Cardiac septum (tissue), 1 donor: ENCODE measurements at places on chromosomes 1 and 21. TPM values are rescaled to one million over a fixed set of nuclear protein-coding genes. Genes with fewer than 3 reads are reported as not detected.

- no peak for DNase-seq
These were observed 13.4 kb upstream of the HMCN1 start for GRCh38 chr1:185720633-185721272.

DNA sequence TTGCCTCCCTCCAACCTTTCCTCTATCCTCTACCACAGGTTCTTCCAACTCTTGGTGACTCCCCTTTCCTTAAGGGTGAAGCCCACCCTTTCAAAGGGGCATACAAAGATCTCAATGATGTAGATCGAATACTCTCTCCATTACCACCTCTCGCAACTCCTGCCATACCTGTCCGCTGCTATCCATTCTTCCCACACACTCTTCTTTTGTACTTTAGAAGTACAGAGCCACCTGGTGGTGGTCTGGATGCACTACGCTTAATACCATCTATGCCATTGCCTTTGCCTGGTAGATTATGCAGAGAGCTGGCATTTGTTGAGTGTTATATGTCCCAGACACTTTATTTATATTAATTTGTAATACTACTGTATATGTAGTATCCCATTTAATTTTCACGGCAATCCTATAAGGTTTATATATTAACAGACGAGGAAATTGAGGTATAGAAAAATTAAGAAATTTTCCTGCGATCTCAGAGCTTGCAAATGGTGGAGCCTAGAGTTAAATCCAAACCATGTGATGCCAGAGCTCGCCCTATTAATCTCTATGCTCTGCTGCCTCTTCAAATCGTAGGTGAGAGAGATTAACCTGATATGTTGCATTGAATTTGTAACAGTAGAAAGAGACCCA lies 22.9 kb downstream of the TSHB start:
- no peak for DNase-seq

DNA sequence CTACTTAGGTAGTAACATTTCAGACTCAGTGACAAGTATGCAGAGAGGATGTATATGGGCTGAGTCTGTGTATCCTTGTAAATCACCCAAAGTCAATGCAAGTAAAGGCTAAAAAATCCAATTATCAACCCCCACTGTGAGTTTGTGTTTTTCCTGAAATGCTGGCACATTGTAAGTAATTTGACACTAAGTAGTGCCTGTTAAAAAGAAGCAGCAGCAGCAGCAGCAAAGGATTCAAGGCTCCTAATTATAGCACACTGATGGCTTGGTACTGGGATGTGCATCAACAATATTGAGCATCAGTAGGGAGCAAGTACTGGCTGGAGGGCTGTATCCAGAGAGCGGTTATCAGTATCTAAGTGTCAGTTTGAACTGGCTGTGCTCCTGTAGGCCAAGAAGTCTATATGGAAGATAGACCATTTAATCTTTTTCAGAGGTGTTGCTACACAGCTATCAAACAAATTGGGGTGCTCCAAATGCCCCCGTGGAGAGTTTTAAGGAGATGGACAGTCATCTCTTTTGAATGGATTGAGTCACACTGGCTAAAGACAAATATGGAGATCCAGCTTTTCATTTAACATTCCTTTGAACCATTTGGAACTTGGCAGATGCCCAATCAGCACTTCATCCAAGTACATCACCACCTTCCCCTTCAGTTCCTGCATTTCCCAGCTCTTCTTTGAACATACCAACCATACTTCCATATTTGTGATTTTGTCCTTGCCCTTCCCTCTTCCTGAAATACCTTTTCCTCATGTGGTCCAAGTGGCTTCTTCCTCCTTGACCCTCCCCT lies 241.2 kb upstream of the ST6GALNAC5 start:
- DNase-seq = no peak

DNA sequence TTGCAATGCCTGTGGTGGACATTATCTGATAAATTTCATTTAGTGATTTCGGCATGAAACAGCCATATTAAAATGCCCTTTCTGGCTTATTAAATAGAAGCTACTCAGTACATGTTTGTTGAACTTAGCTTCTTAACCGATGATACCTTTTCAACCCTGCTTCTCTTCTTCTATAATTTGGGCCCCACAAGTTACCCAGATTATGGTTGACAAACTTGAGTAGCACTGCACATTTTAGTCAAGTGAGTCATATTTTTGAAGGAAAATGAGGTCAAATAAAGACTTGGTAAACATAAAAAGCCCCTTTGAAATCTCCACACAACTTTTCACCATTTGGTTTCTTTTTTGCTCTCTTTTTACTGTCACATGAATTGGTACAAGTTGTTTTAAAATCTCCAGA lies 33.8 kb downstream of the GIPC2 start:
- no peak for DNase-seq

DNA sequence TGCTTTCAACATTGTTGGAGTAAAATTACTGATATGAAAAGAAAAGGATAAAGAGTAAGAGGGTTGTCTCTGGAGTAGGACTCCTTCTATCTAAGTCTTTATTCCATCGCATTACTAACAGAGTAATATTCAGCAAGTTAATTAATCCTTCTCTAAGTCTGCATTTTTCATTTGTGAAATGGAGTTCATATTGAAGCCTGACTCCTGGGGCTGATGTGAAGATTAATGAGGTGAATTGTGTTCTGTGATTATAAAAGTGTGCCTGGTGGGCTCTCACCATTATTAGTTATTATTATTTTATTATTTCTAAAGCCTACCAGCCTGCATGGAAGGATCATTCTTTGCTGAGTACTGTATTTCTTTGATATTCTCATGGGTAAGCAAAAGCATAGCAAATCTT lies 1096.7 kb downstream of the KCNT2 start:
- no peak for DNase-seq

- no peak for DNase-seq
These were observed 187.2 kb upstream of the PTGFR start for GRCh38 chr1:78303620-78304019.

DNA sequence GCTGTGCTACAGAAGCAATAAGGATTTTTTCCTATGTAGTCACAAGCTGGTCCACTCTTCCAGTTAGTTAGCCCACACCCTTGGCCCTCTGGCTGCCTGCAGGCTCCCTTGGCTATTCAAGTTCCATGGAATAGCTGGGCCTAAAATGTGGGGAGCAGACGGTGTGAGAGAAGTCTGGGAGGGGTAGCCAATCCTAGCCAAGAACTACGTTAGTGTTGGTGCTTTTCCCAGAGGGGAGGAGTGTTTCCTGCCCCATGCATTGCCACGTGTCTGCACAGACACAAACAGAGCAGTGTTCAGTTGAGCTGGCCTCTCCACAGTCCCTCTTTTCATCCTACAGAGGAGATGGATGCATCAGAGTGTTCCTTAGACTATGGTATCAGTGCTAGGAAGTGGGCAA lies 59.0 kb upstream of the IPO9 start:
- DNase-seq = no peak

- no peak for DNase-seq
These were observed 117.2 kb upstream of the FGGY start for GRCh38 chr1:59179673-59180072.

- no peak for DNase-seq
These were observed 26.1 kb upstream of the GJA5 start for GRCh38 chr1:147786536-147786935.

DNA sequence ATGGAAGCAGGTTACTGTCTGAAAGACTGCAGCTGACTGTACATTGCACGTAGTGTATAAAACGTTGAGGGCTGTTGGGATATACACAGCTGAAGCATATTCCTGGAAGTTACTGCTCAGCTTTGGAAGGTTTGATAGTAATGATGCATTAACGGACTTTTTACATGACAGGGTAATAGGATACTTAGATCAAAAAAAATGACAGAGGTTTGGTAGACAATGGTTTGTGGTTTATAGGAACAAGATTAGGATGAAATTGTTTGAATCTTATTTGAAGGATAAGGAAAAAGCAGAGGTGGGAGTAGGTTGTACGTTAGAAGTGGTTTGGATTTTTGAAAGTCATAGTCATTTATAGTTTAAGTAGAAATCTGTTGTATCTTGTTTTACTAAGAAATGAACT lies 33.0 kb downstream of the ADGRL2 start:
- no peak for DNase-seq

DNA sequence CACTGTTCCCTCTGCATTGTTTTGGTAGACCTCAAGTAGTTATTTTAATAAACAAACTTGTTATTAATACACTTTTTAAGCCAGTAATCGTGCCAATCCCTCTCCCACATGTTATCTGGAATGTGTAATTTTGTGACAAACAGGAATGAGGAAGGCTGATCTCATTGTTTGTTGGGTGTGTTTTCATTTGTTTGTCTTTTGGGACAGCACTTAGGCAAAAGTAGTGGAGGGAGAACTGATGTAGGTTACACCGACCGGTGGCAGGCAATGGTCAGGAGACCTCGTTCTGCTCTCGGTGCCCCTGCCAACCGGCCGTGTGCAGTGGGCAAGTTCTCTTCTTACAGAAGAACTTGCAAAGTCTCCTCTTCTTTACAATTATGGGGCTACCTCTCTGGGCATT lies 99.8 kb downstream of the HUNK start:
- DNase-seq = no peak

- DNase-seq = no peak
These were observed 74.6 kb downstream of the RGL1 start for GRCh38 chr1:183879494-183879893.

GRCh38 chr21:30719401-30719800 lies 824 bp upstream of the KRTAP21-3 start:
- no peak for DNase-seq

- DNase-seq = no peak
These were observed 53.1 kb downstream of the TNR start for GRCh38 chr1:175690298-175690697.

GRCh38 chr1:65986146-65986545 lies 193.5 kb downstream of the PDE4B start:
- DNase-seq = no peak

- DNase-seq = no peak
These were observed 483.7 kb downstream of the CAMTA1 start for GRCh38 chr1:7268983-7269382.

DNA sequence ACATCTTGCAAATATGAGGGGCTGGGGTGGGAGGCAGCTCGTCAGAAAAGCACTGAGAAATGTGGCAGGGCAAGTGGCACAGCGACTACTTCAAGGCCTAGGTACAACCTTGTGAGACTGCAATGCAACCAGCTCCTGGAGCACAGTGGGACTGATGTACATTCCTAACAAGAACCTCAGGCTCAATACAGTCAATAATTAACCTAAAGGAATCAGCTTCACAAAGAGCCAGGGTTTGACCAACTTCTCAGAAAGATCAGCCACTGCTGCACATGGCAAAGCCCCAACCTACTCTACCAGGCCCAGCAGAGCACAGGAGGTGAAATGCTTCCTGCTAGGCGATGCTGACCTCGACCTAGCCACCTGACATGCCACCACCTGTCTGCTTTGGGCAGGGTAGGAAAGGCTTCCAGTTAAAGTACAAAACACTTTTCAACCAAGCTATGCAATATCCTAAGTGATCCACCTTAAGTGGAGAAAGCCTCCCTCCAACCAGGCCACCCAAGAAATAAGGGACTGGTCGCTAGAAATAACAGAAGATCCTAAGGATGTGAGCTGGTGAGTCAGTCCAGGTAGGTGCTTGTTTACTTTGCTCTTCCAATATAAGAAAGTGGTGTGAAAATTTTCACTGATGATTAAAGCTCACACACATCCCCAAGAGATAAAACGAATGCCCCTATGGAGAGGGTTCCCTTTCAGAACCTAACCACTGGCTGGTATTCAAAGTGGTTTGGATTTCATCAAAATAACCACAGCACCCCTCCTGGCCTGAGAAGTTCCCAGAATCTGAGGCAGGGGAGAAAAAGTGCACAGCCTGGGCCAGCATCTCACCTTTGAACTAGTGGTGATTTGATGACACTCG lies 2.1 kb downstream of the RIPK4 start:
- no peak for DNase-seq

DNA sequence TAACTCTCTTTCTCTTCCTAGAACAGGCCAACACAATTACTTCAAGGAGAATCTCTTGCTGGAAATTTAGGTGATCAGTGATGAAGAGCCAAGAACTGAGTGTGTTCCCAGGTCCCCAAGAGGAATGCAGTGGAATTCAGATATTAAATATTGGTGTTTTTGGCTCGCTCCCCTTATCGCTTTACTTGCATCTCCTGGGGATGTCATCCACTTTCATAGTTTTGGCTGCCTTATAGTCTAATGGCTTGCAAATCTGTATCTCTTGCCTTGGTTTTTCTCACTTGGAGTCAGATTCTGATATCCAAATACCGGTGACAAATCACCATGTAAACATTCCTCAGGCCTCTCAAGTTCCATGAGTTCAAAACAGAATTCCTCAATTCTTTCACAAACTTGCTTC lies 151.0 kb upstream of the C1orf87 start:
- no peak for DNase-seq

- no peak for DNase-seq
These were observed 239.7 kb upstream of the KCNK2 start for GRCh38 chr1:214842856-214843255.

GRCh38 chr1:15627343-15627988 lies 10.2 kb downstream of the DDI2 start:
- DNase-seq = no peak

- DNase-seq = no peak
These were observed 15.6 kb downstream of the SLFNL1 start for GRCh38 chr1:41005876-41006275.

DNA sequence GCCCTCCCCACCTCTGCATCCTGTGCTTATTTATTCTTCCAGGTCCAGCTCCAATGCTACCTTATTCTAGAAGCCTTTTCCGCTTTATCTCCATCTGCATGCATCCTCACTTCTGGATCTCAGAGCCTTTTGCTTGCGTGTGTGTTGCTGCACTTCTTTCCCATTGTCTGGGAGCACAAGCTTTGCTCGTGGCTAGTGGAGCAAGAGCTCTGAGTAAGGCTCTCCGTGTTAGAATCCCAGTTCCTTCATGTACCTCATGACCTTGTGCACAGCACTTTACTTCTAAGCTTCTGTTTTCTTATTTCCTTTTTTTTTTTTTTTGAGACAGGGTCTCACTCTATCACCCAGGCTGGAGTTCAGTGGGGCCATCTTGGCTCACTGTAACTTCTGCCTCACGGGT lies 140.0 kb upstream of the POU3F1 start:
- DNase-seq = no peak

DNA sequence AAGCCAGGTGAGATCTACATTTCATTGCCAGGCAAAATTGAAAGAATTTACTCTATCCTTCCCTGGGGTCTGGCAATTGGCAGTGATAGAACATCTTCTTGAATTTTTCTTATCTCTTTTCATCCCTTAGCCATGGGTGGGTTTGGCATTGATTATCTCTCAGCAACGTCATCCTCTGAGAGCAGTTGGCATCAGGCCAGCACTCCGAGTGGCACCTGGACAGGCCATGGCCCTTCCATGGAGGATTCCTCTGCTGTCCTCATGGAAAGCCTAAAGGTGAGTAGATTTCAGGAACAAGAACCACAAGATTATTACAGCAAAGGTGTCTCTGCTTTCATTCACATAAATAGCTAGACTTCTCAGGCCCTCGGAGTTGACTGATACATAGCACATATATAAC lies 39.3 kb downstream of the NCF2 start:
- no peak for DNase-seq

GRCh38 chr1:70608815-70609214 lies 197.7 kb downstream of the CTH start:
- no peak for DNase-seq

Gene PTGER3
- 1.1 TPM for total RNA-seq

Gene C1orf115
- total RNA-seq = 5.5 TPM

Gene CNN3
- total RNA-seq = 106 TPM

Gene NFASC
- total RNA-seq = 16.0 TPM

Gene IQGAP3
- 0.16 TPM for total RNA-seq

Gene CLCA4
- total RNA-seq = 0.13 TPM

Gene SH2D5
- total RNA-seq = not detected

Gene ADORA3
- total RNA-seq = 0.51 TPM
